ENCODE measurements at places on chromosomes 3 and 15.

DNA sequence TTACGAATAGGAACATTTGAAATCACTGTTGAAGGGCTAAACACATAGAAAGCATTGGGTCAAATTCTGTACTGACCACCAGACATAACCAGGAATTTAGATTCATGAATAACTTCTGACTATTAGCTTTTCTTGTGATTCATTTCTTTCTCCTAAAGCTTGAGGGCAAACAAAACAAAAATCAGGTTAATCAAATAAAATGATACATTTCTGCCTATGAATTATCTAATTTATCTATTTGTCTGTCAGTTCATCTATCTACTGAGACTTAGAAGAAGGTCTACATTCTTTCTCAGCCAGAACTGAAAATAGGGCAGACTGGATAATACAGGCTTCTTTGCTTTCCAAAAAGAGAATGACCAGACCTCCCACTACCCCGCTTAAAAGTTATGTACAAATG is 65.9 kb upstream of the ST3GAL6 start:
- no peak for DNase-seq

GRCh38 chr3:122066331-122067213 is 11.4 kb downstream of the CD86 start:
- DNase-seq = no peak

GRCh38 chr15:63256433-63257274 is 20.8 kb upstream of the APH1B start:
- DNase-seq = peak; percentile 96

DNA sequence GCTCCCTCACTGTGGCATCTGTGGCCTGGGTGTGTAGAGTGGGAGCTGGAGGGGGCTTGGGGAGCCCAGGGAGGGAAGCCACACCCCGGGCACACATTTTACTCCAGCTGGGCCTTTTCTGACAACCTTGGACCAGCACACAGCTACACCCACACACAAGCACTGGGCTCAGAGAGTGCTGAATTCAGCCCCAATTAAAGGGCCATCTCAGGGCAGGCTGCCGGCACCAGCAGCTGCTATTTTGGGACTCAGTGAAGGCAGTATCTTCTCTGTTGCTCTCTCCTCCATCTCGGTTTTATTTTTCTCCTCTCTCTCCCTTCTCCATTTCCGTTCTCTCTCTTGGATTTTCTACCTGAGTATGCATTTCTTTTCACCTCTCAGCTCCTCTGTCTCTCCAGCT is 19.1 kb upstream of the TBC1D21 start:
- no peak for DNase-seq

DNA sequence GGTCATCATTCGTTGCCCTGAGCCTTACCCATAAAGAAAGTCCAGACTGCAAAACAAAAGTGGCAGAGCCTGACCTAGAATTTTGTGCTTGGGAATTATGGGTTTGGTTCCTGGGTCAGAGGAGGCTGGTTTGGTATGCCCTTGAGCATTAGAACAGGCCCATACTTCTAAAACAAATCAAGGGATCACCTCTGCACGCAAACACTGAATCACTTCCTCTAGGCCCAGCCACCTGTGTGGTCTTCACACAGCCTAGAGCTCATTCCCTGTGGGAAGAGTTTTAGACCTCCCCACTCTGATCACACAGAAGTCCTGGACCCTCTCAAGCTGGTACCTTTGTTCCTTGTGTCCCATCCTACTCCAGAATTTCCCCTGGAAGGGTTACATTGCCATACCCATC is 59.4 kb downstream of the B3GNT5 start:
- DNase-seq = no peak

DNA sequence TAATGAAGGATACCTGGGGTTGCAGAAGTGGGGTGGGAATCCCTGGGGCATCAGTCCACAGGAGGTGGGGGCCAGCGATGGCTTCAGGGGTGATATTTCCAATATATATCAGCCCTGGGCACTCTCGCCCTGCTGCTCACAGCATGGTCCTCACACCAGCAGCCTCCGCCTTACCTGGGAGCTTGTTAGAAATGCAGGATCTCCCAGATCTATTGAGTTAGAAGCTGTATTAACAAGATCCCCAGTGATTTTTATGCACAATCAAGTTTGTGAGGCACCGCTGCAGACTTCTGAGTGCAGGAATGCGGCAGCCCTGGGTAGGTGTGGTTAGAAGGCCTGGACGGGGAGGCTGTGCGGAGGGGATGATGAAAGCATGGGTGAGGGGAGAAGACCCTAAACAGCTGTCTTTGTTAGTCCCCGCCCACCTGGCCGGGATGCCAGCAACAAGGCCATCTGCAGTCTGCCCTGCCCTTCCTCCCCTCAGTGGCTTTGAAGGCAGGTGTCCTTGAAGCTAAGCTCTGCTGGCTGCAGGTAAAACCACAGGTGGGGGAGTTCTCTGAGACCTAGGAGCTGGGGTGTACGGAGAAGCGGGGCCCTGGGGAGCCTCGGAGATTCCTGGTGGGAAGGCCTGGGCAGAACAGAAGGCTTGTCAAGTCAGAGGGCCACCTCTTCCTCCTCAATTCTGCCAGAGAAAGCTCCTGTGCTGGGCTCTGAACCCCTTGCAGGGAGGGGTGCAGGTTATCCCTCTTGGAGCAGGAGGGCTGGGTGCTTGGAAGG is 11.4 kb downstream of the FAM107A start:
- no peak for DNase-seq

GRCh38 chr3:29236146-29236840 is 44.6 kb upstream of the RBMS3 start:
- no peak for DNase-seq

GRCh38 chr3:46865546-46865945 is 2.3 kb upstream of the MYL3 start:
- no peak for DNase-seq

GRCh38 chr3:81268526-81268925 is 492.9 kb downstream of the GBE1 start:
- DNase-seq = no peak

GRCh38 chr3:123031051-123031450 is 3.5 kb upstream of the SEMA5B start:
- no peak for DNase-seq

DNA sequence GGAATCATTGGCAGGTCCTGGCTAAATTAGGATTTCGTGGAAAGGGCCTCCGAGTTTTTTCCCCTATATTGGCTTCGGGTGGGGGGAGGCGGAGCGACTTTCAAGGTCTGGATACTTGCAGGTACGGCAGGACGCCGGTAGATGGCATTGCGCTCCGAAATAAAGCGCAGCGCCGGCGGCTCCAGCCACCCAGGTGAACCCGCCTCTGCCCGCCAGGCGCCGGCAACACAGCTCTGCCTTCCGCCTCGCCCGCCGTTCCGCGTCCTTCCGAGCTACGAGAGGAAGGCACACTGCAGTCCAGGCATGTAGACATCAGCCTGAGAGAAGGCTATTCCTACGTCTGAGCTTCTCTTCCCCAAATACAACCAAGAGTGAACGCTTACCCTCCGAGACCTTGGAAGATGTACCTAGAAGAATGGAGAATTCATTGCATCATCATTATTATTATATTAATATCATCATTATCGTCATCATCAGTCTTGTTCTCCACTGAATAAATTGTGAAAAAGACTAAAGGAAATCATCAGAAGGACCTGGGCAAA is 514.1 kb downstream of the MECOM start:
- DNase-seq = peak; percentile 46

DNA sequence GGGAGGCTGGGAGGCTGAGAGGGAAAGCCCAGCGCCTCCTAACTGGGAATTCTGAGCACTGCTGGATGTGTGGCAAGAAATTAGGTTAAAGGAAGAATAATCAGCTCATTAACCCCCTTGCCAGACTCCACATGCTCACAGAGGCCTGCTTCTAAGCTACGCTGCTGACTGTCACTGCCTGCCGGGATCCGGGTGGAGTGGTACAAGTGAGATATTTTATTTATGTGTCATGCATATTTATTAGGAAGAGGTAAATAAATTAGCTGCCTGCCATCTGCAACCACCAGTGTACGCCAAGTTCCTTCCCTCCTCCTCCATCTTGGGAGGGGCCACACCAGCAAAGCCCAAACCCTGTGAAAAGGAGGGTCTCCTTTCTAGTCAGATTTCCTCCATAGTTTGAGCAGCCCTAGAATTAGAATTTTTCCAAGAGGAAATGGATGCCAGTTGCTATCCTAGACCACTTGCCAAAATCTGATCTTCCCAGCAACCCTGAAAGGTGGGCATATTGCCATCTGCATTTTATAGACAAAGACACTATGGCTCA is 43.5 kb upstream of the GRIP2 start:
- no peak for DNase-seq

- DNase-seq = no peak
These were observed 607 bp upstream of the IMP3 start for GRCh38 chr15:75640483-75641178.

- no peak for DNase-seq
These were observed 30.8 kb upstream of the MAP3K13 start for GRCh38 chr3:185332026-185332735.

GRCh38 chr3:184571750-184572377 is 10.3 kb downstream of the EPHB3 start:
- DNase-seq = no peak

DNA sequence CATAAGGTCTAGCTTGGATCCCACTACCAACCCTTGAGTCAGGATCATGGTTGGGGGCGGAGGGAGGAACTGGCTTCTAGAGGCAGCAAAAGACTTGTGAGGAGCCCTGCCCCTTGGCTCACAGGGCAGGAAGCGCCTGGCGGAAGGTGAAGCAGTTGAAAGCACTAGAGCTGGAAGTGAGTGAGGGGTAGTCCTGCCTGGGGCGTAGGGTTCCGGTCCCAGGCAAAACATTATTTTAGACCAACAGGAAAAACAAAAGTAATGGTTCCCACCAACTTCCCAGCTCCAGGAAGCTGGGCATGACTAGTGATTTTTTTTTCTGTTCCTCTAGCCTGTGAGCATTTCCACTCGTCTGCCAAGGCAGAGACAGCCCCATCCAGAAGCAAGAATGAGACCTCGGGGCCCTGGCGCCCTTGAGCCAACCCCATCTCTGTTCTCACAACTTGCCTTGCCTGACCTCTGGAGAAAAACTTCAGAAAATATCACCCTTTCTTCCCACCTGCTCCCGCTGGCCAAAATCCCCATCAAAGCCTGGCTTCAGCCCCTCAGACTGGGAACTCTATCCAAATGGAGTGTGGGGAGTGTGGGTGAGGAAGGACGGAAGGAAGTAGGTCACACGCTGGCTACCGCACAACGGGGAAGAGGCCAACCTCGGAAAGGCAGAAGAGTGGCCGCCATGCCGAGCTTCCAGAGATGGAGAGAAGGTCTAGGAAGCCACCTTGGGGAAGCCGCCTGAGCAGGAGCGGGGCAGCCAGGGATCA is 57.5 kb downstream of the RBPMS2 start:
- DNase-seq = no peak

GRCh38 chr15:49900006-49900902 is 218.8 kb downstream of the ATP8B4 start:
- no peak for DNase-seq

- DNase-seq = peak; percentile 88
These were observed 13.3 kb downstream of the GYG1 start for GRCh38 chr3:149004622-149005021.

DNA sequence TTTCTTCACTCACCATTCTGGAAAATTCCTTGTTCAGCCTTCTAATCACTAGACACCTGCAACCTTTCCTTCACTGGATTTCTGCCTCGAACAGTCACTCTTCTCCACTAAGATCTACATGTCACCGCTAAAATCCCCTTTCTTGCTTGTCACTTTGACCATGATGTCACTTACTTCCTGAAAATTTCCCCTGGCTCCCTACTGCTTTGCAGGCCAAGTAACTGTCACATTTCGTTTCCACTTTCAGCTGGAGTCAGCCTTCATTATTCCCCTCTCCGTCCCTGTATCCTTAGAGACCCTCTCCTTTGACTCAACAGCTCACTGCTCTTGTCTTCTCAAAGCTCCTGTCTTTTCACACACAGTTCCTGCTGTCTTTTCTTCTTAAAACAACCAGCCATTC is 15.9 kb downstream of the CHL1 start:
- DNase-seq = no peak

DNA sequence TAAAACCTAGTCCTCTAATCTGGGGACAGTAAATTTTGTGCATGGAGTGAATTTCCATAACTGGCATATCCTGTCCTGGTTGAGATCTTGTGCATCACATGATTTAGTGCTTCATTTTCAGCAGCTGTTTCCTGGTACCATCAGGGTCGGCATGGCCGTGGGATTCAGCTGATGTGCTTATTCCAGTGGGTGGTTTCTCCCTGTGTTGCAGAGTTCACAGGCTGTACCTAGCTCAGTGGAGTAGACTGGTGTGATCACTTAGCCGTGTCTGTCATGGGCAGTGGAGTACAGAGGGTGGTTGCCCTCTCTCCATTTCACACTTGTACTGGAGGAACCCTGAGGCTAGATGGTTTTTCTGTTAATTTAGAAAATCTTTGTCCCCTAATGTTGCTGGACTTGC is 228.5 kb downstream of the PTPRG start:
- no peak for DNase-seq

- no peak for DNase-seq
These were observed 6.1 kb downstream of the TRMT10C start for GRCh38 chr3:101567528-101568317.

DNA sequence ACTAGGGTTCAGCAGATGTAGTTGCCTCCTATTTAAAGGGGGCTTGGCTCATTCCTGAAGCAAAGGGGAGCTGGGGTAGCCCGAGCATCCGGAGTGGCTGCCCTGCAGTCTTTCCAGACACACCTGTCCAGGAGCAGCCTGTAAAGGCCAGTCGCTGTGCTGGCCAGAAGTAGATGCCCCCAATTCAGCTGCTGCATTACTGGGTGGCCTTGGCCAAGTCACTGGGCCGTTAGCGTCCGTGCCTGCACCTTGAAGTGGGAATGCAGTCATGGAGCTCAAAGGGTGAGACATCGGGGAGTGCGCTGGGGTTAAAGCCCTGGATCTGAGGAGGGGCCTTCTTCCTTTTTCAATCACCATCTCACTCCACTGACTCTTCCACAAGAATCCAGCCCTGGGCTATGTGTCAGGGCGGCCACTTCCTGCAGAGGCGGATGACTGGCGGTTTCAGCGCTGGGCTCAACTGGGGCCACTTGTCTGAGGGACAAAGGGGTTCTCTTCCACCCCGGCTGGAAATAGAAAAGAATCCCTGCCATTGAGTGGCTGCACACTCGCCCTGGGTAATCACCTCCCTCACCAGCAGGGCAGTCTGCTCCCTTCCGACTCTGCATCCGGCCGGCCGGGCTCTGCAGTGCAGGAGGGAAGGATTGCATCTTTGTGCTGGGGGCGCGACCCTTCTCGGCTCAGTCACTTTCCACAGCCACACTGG is 11.8 kb downstream of the ALDH1A3 start:
- no peak for DNase-seq

GRCh38 chr15:68054628-68055223 is 611 bp downstream of the PIAS1 start:
- no peak for DNase-seq
